ENCODE measurements at places on chromosomes 13 and 19.

GRCh38 chr19:18803550-18804138 is 12.5 kb upstream of the COMP start:
- no peak for DNase-seq

DNA sequence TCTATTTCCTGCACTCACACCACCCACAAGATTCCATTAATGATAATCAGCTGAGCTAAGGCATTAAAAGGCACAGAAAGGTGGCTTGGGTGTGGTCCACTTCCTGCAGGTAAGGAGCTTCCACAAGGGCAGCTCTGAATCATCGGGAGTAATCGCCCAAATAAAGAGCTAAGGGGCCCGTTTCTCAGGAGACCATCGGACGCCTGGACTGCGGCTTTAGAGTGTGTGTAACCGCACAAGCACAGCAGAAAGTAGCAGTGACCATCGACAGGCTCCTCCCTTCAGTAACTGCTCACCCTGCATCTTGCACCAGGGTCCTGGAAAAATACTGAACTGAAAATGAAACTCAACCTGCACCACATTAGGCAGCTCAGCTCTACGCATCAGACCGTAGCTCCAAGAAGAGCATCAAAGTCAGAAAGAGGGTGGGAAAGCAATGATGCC is 6.0 kb downstream of the STK24 start:
- peak; percentile 44 for DNase-seq

DNA sequence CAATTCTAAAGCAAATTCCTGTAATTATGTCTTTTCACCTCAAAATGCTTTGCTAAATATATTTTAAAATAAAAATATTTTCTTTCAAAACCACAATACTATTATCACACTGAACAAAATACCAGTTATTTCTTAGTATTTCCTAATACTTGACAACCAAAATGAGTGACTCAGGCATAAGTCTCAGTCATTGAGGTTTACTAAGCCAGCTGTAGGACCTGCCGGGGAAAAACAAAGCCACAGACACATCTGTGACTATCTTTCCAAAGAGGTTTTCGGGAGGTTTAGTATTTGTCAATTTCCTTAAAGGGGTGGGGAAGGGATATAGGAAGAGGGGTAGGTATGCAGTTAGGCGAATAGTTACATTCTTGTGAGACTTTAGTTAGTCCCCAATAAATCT is 3.2 kb upstream of the ZNF235 start:
- no peak for DNase-seq

- DNase-seq: no peak
These were observed 210.2 kb downstream of the KCNRG start for GRCh38 chr13:50225193-50226155.

DNA sequence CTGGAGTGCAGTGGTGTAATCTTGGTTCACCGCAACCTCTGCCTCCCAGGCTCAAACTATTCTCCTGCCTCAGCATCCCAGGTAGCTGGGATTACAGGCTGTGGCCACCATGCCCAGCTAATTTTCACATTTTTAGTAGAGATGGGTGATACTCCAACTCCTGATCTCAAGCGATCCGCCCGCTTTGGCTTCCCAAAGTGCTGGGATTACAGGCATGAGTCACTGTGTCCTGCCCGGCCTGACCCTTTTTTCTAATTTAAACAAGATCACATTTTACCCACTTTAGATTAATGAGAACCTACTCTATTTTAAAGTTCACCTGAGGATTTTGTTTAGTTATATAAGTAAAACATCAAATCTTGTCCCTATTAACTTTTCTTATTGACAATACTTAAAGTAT is 91.8 kb upstream of the POSTN start:
- DNase-seq: no peak

DNA sequence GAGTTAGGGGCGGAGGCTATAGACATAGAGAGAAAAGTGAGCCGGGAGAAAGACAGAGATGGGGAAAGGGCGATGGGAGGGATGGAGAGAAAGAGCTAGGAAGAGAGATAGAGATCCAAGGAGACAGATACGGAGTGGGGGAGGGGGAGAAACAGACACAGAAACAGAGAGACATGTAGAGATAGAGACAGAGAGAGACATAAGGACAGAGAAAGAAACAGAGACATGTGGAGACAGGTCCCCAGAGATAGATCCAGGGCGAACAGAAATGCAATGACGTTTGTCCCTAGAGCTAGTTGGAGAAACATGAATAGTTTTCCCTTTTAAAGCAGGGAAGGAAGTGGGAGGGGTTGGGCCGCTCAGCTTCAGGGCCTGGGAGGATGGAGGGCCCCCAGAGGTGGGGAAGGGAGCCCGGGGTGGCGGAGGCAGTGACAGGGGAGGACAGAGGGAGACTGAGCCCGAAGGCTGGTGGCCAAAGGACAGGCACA is 4.6 kb downstream of the PPP1R14A start:
- DNase-seq: no peak

GRCh38 chr13:36345438-36346221 is 564 bp downstream of the SPART start:
- DNase-seq: peak; percentile 39

DNA sequence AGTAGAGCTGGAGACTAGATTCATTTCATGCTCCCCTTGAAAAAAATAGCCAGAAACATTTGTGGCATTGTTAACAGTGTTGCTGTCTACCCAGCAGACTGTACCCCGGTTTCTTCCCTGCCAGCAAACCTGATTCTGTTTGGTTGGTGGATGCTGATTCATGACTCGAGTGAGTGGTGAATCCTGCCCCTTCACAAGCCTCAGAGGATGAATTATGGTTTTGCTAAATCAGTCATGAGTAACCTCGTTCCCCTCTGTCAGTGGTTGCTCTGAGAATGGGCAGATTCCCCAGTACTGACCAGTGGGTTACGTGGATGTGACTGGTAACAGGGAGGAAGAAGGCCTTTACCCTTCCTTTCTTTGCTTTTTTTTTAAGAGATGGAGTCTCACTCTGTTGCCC is 10.1 kb downstream of the NLRP12 start:
- DNase-seq: no peak

GRCh38 chr13:40228990-40229389 is 437.5 kb downstream of the FOXO1 start:
- DNase-seq: no peak

DNA sequence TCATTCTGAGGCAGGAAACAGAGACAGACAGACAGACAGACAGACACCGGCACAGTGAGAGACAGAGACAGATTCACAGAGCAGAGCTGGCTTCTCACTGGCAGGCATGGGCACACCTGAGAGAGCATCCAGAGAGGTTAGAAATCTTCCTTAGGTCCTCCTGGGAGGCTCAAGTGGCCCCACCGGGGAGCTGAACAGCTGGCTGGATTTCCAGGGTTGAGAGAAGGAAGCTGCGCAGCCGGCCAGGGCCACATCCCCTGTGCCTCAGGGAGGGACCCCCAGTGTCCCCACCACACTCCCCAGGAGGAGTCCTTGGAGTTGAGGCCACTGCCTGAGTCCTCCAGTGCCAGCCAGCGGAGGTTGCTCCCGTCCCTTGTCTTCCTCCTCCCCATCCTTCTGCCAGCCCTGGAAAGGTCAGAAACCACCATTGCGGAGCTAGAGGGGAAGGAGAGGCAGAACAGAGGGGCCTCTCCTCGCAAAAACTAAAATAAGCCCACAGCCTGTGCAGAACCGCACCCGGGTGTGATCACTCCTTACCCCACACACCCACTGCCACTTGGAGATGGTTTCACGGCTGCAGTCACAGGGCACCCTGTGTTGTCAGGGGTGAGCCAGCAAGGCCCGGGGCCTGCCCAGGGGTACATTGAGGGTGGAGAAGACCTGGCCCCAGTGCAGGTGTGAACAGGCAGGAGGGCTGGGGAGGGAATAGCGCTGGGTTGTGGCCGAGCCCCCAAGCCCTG is 4.2 kb downstream of the FFAR3 start:
- DNase-seq: no peak

DNA sequence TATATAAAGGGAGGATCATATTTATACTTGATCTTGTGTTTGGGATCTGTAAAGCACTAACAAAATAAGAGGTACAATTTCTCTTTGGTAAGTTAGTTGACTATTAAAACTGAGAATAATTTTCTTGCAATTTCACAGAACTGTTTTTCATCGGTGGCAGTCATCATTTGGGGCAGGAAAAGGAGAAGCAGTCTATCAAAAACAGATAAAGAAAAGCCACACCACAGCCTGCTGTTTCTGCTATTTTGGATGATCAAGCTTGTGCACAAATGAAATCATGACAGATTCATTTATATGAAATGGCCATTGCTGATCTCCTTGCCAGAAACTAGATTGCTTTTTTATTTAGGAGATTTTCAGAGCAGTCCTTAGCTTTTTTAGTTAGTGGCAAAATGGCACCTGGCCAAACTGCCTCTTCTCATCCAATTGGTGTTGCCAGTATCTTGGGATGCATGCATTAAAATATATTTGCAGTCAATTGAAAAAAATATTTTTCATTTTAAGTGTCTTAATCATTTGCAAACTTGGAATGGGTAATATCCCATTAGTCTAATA is 326.0 kb downstream of the HS6ST3 start:
- no peak for DNase-seq

DNA sequence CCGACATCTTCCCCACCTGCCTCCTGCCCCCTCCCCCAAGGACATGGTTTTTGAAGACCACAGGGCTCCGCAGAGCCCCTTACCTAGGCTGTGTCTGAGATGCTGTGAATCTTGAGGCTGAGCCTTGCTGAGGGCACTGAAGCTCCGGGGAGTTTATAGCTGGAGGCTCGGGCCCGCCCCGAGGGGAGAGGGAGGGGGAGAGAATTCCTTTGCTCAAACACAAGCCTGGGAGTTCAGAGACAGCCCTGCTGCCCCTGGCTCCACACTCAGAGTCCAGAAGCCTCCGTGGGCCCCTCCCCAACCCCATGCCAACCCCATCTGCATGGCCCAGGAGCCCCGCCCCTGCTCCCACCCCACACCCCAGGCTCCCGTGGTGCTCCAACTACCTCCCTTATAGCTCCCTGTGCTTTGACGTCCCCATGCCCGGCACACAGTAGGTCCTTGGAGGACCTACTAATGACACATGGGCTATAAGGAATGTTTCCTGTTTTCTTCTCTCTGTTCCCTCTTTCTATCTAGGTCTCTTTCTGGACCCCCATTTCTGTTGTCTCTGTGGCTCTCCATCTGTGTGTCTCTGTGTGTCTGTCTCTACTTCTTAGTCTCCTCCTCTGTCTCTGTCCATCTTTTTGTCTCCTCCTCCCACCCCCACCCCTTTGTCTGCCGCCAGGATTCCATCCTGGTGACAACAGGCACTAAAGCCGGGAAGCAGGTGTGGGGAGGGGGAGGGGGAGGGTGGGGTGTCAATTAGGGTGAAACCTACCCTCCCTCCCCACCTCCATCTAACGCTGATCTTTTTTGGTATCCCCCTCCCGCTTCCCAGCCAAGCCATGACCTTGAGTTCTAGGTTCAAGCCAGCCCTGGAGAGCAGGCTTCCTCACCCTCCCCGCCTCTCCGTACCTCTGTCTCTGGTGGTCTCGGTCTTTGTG is at the start of gene TNNT1:
TNNT1 (minus strand) TSS at position 129 of the 926 bp plus-strand sequence. CDS start 2,049 bp downstream, outside the sequence.
- DNase-seq: no peak

- DNase-seq: no peak
These were observed 126.1 kb upstream of the SOX1 start for GRCh38 chr13:111940892-111941291.

GRCh38 chr19:15516363-15516762 is 8.0 kb downstream of the CYP4F22 start:
- no peak for DNase-seq

DNA sequence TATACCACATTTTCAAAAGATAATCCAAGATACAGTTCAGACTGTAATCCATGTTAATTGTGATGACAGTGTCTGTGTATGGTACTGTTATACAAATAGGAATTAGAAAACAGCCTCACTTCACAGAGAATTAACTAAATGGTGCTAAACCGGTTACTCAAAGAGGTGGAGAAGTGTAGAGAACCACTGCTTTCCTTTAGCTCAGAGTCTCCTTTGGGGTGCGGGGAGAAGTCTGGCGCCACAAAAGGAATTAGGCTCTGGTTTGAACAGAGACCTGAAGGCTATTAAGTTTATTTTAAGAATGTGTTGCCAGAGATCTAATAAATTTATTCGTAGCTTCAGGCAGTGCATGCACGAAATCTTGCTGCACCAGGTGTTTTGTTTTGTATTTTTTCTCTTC is 65.8 kb downstream of the FREM2 start:
- no peak for DNase-seq

DNA sequence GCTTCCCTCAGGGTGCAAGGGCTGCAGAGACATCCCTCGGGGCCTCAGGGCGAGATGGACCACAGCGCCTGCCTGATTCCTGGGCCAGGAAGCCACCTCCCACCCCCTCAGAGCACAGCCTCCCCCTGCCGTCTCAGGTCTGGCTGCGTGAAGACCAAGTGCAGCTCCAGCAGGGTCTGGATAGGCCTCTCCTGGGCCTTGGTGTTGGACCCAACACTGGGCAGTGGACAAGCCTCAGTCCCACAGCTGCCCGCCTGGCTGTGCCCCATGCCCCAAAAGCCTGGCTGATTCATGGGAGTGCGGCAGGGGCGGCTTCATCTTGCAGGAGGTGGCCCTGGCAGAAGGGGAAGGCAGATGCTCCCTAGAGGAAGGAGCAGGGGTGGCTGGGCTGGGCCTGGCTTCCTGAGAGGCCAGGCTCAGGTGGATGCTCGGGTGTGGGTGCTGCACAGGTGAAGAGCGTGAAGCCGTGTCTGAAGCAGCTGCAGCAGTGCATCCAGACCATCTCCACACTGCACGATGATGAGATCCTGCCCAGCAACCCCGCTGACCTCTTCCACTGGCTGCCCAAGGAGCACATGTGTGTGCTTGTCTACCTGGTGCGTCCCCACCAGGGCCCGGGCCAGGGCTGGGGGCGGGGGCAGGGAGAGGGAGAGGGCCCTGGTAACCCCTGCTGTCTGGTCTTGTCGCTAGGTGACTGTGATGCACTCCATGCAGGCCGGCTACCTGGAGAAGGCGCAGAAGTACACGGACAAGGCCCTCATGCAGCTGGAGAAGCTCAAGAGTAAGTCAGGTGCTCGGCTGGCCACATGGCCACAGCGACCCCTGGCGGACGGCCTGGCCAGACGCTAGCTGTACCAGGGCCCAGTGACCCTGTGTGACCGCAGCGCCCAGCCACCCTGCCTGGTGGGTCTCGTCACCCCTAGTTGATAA is 21.7 kb downstream of the MAU2 start:
- DNase-seq: peak; percentile 15

- DNase-seq: no peak
These were observed 25.1 kb downstream of the AP1M1 start for GRCh38 chr19:16222806-16223205.

DNA sequence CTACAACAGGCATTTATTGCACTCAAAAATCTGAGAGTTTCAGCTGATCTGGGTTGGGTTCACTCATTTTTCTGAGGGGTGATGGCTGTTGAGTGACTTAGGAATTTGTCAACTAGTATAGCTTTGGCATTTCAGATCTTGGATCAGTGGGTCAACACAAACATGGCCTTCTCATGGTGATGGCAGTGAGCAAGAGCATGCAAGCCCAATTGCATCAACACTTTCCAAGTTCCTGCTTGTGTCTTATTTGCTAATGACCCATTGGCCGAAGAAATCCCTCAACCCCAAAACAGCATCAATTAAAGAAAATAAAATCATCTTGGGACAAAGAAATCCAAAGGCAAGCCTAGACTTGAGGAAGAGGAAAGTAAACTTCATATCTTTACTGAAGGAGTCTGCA is 23.9 kb upstream of the MYCBP2 start:
- no peak for DNase-seq

GRCh38 chr13:36973621-36974295 is 25.4 kb downstream of the ALG5 start:
- DNase-seq: no peak

GRCh38 chr13:86633346-86633745 is 834.1 kb upstream of the SLITRK6 start:
- no peak for DNase-seq

GRCh38 chr19:4712771-4713170 is 10.9 kb downstream of the DPP9 start:
- no peak for DNase-seq

Data from activated naive CD4-positive, alpha-beta T cell treated with Interleukin-2 at 50 U/mL for 16 hours (primary cell).